ENCODE measurements at places on chromosomes 5 and 9.
A peak's percentile ranks its signal among the peaks of the same experiment; 100 is the strongest.

DNA sequence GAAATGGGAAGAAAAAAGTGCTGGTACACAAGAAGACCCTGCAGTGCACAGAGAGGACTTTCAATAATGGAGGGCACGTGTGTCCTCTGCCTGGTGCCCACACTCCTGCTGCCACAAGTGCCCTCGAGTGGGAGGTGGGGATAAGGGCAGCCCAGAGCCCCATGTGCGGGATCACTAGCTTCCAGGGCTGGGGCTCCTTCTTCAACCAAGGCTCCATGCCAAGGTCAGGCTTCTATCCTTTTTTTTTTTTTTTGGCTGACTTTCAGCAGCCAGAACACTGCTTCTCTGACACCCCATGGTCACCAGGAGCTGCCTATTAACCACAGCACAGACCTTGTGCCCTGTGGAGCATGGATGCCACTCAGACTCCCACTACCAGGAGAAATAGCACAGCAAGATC is 7.5 kb downstream of the ACSL6 start:
- DNase-seq = no peak

GRCh38 chr9:133657120-133657661 is 21.0 kb downstream of the DBH start:
- no peak for DNase-seq

DNA sequence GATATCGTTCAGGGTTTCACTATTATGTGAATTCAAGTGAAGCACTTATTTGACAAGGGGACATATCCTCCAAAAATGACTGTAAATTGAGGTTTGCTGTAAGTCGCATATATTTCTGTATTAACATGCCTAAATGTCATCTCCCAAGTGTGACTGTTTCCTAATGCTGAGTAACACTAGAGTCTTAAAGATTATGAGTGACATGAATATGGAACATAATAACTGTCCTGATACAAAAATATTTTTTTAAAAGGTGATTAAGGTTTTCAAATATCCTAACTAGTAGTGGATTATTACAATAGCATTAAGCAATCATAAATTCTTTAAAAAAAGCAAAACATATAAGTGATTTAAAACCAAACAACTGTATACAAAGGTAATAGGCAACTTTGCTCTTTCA is 3.6 kb downstream of the NFIB start:
- no peak for DNase-seq

DNA sequence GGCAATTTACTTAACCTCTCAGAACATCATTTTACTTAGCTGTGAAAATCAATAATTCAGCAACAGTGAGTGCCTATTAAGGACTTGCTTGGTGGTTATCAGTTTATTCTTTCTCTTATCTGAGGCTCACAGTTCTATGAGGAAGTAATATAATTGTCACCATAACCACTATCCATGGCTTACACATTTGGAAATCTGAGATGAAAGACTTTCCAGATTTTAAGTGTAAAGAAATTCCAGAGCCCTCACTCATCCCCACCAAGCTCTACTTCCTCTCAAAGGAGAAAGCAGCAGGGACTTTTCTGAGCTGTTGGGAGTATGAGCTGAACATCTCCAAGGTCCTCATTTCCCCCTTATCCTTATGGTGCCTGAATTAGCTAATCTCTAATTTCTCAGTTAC is 321.5 kb downstream of the FBXL7 start:
- DNase-seq = no peak

DNA sequence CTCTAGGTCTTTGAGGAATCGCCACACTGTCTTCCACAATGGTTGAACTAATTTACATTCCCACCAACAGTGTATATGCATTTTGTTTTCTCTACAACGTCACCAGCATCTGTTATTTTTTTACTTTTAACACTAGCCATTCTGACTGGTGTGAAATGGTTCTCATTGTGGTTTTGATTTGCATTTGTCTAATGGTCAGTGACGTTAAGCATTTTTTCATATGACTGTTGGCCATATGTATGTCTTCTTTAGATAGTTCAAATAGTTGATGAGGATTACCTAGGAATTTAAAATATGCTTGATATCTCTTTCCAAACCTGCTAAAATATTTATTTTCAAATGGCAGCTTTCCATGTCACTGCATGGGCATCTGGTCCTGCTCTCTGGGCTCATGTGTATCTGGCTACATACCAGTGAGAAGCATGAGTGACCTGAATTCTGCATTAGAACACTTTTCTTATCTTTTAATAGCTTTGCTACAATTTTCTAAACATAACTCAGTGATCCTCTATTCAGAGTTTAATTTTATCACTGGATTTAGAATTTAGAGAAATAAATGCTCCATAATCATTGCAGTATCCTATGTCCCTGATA is 95.8 kb upstream of the ADAMTS16 start:
- no peak for DNase-seq

DNA sequence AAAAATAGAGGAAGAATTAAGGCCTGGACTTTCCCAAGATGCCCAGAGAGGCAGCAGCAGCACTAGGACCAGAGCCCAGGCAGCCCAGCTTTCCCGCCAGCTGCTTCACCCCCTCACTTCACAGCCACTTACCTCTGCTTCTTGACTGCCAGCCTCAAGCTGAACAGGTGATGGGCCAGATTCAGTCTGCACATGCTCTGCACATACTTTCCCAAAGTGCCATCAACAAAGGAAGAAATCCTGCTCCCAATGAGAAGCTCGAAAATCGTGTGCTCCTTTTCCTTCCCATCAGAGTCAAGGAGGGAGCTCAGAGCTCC is 4.1 kb upstream of the SLC25A48 start:
- no peak for DNase-seq

- no peak for DNase-seq
These were observed 113.7 kb upstream of the LMX1B start for GRCh38 chr9:126499911-126500599.

- DNase-seq = peak; percentile 52
These were observed 155.3 kb downstream of the ADAMTS12 start for GRCh38 chr5:33736510-33736909.

- DNase-seq = no peak
These were observed 51.0 kb upstream of the FYB1 start for GRCh38 chr5:39270225-39270848.

DNA sequence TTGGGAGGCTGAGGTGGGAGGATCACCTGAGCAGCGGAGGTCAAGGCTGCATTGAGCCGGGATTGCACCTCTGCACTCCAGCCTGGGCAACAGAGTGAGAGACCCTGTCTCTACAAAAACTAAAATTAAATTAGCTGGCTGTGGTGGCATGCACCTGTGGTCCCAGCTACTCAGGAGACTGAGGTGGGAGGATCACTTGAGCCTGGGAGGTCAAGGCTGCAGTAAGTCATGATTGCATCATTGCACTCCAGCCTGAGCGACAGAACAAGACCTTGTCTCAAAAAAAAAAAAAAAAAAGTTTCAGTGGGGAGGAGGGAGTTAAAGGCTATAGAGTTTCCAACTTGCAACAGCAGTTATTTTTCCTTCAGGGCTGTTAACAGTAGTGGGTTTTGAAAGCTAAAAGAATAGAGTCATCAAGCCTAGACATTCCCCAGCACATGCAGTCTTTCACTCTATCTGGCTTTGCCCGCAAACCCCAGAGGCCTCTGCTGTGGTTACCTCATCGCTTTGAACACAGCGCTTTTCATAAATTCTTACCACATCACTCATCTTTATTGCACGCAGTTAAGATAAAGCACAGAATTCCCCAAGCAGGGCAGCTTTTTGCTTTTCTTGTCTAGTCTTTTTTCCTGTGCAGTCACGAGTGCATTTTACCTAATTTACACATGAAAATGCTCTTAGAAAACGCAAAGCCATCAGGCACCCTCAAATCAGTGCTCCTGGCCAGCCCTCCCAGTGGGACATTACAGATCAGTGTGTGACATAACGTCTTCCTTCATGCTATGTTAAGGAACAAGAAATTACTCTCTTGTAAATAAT is 8.7 kb upstream of the SLC2A8 start:
- DNase-seq = peak; percentile 97

DNA sequence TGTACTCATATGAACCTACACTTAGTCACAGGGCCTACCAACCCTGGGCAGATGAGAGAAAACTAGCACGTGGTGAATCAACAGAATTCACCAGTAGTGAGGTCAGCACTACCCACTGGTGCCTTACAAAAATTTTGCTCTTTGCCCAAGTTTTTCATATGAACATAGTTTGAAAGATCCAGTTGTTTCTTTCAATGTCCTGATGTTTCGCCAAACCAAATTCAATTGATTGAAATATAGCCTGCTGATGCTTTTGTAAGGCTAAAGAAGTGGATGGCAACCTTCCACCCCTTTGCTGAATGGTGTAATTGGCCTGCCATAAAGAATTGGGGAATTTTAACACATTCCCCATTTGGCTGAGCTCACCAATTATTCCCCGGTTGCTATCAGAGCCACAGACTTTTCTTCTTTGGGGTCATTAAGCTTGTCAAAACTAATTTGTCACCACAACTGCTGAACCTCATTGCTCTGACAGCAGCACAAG is 339.2 kb downstream of the GLIS3 start:
- peak; percentile 45 for DNase-seq

DNA sequence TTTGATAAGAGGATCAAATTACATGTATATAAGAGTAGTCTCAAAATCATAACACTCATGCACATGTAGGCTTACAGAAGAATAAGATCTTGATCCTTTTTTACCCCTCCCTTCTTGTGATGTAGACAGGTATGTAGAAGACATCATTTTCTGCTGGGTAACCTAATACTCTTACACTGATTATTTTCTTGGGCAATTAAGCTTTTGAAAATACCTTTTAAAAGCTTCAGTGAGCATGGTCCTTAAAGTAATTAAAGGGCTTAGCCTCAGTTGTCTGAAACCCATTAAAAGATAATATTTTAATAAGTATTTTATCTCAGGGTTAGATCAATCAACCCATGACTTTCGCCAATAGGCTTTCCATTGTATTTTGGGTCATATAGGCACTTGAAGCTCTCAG is 50.6 kb downstream of the ALDH1A1 start:
- DNase-seq = no peak
